ENCODE measurements at places on chromosomes 12 and 14.

- DNase-seq, result no peak
Measured at GRCh38 chr14:100078997-100079725, 13.9 kb downstream of the EVL start.

DNA sequence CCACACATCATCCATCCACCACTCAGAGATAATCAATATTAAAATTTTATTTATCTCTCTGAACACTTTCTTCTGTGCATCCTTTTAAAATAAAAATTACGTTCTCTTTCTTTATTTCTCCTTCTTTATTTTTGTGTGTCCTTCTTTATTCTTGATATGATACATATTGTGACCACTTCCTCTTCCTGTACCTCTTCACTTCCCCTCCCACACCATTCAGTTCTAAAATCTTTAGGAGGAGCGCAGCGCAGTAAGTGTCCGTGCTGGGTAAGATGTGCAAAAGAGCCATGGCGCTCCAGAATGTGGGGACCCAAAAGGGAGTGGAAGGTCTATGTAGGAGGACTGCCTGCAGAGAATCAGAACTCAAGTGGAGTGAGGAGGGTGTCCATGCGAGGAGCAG is 256.7 kb downstream of the ITPR2 start:
- DNase-seq, result no peak

DNA sequence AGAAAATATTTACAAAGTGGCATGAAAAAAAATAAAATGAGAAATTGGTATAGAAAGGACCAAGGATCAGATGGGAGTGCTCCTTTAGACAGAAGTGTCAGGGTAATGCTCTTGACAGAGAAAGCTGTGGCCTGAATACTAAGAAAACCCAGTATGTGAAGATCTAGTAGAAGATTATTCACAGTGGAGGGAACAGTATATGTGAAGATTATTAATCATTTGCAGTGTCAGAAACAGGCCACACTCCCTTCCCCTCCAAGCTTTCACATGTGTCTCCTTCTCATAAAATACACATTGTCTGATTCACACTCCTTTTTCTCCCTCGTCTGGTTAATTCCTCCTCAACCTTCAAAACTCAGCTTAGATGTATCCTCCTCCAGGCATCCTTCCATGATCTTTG is 41.3 kb downstream of the CAPS2 start:
- DNase-seq, result no peak

GRCh38 chr14:47235619-47236018 is 439.8 kb downstream of the MDGA2 start:
- DNase-seq, result no peak

GRCh38 chr14:54967496-54967895 is 59.4 kb downstream of the WDHD1 start:
- DNase-seq, result no peak

DNA sequence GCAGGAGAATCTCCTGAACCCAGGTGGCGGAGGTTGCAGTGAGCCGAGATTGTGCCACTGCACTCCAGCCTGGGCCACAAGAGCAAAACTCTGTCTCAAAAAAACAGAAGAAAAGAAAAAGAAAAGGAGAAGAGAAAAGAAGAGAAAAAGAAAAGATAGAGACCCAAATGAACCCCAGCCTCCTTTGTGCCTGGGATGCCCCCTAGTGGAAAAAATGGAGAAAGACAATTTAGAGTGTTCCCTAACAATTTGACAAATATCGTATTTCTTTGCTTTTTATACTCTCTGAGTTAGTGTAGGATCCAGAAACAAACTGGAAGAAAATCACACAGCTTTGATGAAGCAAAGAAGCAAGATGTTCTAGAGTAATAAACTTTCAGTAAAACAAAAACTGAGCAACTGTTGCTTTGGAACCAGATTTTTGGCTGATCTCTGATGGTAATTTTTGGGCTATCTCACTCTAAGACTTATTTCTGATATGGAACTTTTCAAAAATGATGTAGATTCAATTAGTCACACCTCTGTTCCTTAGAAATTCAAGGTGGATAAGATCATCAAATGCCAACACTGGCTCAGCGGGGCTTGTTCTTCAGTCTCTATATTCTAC is 18.6 kb upstream of the PRKAB1 start:
- no peak for DNase-seq

DNA sequence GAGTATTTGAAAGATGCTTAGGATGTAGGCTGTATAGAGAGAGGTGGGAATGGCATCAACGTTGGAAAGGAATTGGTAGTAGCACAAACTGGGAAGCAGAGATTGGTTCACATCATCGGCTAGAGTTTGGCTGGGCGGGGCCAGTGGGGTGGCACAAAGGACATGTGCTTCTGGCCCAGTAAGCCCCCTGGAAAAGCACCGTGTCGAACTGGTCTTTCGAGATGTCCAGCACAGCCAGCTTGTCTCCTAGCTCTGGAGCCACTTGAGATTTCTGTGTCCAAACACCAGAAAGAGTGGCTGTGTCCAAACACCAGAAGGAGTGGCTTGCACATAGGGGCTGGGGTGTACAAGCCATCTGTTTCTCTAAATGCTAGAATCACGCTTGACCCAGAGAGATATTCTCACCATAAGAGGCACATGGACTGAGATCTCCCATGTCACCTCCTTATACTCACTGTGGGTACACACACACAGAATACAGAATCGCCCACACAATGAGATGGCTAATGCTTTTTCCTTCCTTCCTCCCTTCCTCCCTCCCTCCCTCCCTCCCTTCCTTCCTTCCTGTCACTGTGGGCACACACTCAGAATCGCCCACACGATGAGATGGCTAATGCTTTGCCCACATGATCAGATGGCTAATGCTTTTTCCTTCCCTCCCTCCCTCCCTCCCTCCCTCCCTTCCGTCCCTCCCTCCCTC is 41.8 kb upstream of the KCNK13 start:
- no peak for DNase-seq

GRCh38 chr12:1073652-1074051 is 82.6 kb downstream of the ERC1 start:
- DNase-seq, result no peak

GRCh38 chr14:68939893-68940613 is 39.0 kb downstream of the ACTN1 start:
- DNase-seq, result no peak

DNA sequence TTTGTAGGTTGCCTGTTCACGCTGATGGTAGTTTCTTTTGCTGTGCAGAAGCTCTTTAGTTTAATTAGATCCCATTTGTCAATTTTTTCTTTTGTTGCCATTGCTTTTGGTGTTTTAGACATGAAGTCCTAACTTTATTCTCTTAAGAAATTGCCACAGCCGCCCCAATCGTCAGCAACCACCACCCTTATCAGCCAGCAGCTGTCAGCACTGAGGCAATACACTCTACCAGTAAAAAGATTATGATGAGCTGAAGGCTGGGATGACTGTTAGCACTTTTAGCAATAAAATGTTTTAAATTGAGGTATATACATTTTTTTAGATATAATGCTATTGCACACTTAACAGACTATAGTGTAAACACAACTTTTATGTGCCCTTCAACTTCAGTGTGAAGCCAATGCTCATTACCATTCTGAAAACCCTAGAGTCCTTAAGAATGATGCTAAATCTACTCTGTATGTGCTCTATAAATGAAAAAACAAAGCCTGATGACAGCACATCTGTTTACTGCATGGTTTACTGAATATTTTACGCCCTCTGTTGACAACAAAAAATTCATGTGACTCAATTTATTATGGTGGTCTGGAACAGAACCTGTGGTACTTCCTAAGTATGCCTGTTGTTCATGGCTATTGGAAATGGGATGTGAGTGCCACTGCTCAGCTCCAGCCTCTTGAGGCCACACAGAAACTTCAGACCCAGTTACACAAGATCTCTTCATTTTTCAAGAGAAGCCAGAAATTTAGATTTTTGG is 197.4 kb downstream of the DUSP6 start:
- no peak for DNase-seq

DNA sequence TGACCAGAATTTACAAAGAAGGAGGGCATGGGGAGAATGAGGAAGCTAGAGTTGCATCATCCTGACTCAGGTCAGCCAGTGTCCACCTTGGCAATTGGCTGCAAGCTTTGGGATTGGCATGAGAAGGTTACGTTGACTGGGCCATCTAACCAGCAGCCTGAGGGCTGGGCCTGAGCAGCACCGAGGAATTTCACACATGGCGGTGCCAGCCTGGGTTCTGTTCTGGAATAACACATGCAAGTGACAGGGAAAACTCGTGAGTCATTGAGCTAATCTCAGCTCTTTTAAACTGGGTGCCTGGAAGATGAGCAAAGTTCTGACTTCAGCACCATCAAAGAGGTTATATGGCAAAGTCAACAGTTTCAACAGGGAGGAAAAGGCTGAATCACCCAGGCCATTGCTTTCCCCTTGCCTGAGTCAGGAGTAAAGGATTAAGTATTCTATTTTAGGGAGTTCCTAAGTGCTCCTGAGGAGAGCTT is 543.2 kb upstream of the TBX3 start:
- DNase-seq, result no peak

DNA sequence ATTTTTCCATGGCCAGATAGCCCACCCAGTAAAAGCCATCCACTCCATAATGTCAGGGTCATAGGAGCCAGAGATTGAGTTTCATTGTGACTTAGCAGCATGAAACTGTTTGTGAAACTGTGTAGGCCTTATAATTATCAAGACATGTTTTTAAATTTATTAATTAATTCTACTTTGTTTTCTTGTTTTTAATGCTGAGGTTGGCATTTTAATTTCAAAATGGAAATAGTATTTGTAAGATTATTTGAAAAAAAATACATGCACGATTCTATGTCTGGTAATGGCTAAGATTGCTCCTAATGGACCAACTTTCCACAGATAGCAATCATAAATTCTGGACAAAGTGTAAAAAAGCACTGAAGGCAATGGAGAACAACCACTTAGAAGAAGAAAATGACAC is 67.1 kb downstream of the GPR137C start:
- DNase-seq, result no peak

- DNase-seq, result no peak
Measured at GRCh38 chr14:52660325-52660724, 35.0 kb downstream of the ERO1A start.

DNA sequence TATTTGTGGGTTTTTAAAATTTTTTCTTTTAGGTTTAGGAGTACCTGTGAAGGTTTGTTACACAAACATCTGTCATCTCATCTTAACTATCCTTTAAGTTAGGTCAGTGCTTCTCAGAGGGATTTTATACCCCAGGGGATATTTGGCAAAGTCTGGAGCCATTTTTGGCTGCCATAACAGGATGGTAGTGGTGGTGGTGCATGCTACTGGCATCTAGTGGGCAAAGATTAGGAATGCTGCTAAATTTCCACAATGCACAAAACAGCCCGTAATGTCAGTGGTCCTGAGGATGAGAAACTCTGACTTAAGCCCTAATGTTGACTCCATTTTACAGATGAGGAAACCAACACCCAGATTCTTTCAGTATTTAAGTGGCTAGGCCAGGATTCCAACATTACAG is 85.2 kb upstream of the MYF6 start:
- DNase-seq, result no peak

DNA sequence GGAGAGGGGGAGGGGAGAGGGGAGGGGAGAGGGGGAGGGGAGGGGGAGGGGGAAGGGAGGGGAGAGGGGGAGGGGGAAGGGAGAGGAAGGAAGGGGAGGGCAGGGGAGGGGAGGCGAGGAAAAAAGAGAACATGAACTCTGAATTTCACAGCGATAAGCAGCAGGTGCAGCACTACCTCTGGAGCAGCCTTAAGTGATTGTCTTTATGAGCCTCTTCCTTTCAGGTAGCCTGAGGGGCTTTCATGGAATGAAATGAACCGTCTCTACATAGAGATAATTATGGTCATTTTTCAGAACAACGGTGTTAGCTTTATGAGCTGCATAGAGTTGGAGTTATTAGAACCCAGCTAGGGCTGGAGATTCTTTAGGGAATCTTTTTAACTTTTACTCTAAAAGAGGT is 18.1 kb upstream of the PTCSC3 start:
- DNase-seq, result no peak

- no peak for DNase-seq
Measured at GRCh38 chr14:80264702-80265101, 53.4 kb upstream of the DIO2 start.

DNA sequence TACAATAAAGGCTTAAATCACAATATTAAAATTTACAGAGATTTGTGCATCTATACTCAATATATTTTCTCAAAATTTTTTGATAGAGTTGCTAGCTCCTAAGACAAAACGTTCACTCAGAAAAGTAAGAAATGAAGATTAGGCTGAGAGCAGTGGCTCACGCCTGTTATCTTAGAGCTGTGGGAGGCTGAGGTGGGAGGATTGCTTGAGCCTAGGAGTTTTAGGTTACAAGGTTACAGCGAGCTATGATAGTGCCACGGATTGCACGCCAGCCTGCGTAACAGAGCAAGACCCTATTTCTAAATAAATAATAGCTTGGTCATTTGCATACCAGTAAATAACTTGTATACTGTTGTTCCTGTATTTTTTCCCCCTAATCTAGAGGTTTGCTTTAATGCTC is 35.0 kb upstream of the CFL2 start:
- DNase-seq, result no peak

DNA sequence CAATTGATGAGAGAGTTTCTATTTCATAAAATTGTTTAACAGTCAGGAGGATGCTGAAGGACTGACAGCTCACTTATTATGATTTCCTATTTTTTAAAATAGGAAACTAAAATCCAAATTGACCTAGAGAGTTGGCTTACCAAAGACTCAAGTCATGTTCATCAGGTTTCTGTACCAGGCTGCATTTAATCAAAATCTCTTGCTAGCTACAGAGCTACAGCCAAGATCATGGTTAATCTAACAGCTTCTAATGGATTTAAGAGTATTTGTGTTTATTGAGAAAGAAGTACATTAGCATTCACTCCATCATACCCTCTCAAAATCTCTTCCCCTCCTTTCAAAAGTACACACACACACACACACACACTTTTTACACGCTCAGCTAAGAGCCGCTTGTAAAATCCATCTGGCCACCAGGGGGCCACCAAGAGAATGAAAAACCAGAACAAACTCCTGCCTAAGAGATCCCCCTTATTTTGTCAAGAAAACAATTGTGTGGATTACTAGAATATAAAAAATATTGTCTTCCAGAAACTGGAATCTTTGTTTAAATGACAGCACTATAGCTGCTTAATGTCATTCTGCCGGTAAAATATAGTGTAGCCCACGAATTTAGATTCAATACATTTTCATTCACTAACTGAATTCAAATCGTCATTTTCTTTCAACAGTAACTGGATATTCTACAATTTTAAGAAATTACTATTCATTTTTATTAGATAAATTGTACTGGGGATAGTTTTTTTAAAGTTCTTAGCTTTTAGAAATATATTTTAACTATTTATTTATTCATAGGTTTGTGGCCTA is 334.0 kb downstream of the BTG1 start:
- DNase-seq, result no peak

DNA sequence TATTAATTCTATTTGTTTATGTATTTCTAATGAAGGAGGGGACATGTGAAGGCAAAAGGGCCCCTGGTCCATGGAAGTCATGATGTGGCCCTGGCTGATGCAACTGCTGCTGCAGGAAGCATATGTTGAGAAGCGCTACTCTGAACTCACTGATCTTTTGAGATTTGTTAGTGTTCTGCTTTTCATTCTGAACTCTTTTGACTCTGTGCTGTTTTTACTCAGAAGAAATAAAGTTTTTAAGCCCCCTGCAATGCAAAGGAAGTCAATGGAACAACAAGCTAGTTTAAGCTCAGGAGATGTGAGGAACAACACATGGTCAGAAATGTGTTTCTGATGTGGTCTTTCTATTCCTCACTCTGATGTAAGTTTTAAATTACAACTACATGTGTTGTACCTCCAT is 88.9 kb upstream of the BTG1 start:
- no peak for DNase-seq

- DNase-seq, result no peak
Measured at GRCh38 chr12:120925740-120926563, 21.8 kb upstream of the SPPL3 start.
